IPS DF 6.9 (cell line): ENCODE measurements at places on chromosomes 1 and 21.

DNA sequence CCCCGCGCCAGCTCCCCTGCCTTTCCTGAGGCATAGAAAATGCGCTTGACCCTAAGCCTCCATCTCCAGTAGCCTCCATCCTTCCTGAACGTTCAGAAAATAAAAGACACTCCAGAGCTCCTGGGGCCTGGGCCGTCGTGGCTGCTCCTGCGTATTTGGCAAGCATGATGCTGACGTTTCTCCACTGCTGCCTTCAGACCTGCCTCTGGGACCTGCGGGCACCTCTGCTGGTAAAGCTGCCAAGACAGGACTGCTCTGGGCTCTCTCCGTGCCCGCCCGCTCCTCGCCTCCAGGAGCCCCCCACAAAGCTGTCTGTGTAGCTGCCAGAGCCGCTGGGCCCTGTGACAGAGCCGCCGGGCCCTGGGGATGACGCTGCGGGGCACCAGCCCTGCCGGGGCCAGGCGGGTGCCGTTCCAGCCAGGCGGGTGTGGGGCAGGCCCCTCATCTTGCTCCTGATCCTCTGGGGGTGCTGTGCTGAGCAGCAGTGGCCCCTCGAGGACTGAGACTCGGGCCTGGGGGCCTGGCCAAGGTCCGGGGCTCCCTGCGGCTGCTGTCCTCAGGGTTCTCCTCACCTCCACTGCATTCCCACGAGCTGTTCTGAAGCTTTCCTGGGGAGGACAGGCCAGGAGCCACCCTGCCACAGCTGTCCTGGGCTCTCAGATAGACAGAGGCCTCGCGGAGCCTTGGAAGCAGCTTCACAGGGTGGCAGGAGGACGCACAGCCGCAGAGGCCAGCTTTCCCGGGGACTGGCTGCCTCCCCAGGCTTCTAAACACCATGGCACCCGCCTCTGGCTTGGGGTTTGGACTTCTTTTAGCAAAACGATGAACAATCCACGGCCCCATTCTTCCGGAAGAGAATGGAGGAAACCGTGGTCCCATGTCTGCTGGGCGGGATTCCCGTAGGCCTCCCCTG lies 48.1 kb downstream of the MORN1 start:
- no peak for DNase-seq

DNA sequence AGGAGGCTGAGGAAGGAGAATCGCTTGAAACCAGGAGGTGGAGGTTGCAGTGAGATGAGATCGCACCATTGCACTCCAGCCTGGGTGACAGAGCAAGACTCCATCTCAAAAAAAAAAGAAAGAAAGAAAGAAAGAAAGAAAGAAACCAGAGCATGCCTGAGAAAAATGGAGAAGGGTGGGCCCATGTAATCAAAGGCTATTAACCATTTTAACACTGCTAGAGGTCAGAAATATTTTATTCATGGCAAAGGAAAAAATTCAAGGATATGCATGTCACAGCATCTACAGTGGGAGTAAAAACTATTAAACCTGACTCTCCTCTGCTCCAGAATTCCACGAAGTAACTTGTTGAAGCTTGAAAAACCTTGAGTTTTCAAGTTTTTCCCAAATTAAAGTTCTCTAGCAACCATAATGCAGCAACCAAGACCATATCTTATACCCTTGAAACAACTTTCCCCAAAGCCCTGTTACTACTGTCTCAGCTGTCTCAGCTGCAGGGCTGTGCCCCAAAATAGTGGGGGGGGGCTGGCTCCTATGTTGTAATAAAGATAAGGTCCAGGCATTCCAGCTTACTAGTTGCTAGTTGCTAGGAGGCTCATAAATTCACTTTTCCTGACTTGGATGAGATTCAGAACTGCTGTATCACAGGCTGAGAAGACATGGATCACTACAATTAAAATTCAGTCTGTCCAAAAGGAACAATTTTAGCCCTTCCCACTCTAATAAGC lies 112.9 kb upstream of the SOD1 start:
- DNase-seq: no peak

GRCh38 chr1:184823080-184823479 lies 68.4 kb upstream of the EDEM3 start:
- no peak for DNase-seq

GRCh38 chr1:94528299-94528698 lies 13.3 kb downstream of the F3 start:
- DNase-seq: no peak

- no peak for DNase-seq
Observed at GRCh38 chr1:32749771-32750170, 47.2 kb upstream of the SYNC start.
